GM13977 (cell line): ENCODE measurements at places on chromosomes 3 and 15.

- DNase-seq: no peak
Observed at GRCh38 chr15:55016225-55016624, 180.5 kb downstream of the RSL24D1 start.

GRCh38 chr15:77017091-77017660, 22.2 kb downstream of the PSTPIP1 start:
- DNase-seq: no peak

- no peak for DNase-seq
Observed at GRCh38 chr3:138203938-138204337, 16.8 kb downstream of the ARMC8 start.

DNA sequence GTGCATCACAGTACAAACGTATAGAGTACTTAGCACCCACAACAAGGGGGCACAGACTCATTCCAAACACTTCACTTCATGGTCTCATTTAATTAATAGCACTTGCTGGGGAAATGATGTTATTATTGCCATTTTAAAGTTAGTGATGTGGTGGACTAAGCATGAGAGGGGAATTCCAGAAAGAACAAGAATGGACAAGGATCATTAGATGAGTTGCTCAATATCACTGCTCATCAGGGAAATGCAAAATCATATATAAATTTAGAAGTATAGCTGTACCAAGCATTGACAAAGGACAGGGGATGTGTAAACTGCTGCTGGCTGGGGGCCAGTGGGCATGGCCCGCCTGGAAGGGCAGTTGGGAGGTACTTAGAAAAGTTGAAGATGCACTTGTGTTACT, 14.6 kb downstream of the PRR20G start:
- DNase-seq: no peak

GRCh38 chr3:181660337-181660736, 51.4 kb upstream of the SOX2 start:
- no peak for DNase-seq

GRCh38 chr3:37892927-37893600, 31.4 kb downstream of the CTDSPL start:
- no peak for DNase-seq

- no peak for DNase-seq
Observed at GRCh38 chr3:138213398-138214085, 26.4 kb downstream of the ARMC8 start.
